ENCODE measurements at places on chromosomes 5 and 9. TPM values are rescaled to one million over a fixed set of nuclear protein-coding genes. Genes with fewer than 3 reads are reported as not detected.

Gene GABRA1
- not detected for total RNA-seq

Gene DROSHA
- total RNA-seq: 102 TPM

Gene FUT7
- 0.20 TPM for total RNA-seq

Gene ARID3C
- total RNA-seq: not detected

Gene FGD3
- 1.2 TPM for total RNA-seq

Gene S1PR3
- 2.9 TPM for total RNA-seq

Gene WDR70
- 38.1 TPM for total RNA-seq

Gene LMNB1
- total RNA-seq: 94.3 TPM

Gene RIGI
- 3.0 TPM for total RNA-seq

Gene ACTL7A
- not detected for total RNA-seq

Gene SPINK4
- not detected for total RNA-seq

Gene ELAVL2
- total RNA-seq: 384 TPM

Gene TTC39B
- total RNA-seq: 3.1 TPM

Gene TUT7
- 29.4 TPM for total RNA-seq

Gene CCDC187
- total RNA-seq: 15.8 TPM

Gene IL31RA
- total RNA-seq: not detected

Gene ADAMTS12
- 0.54 TPM for total RNA-seq

Gene HAPLN1
- total RNA-seq: 2.9 TPM

Gene WNT8A
- not detected for total RNA-seq

Gene GABRB2
- total RNA-seq: not detected

Gene BTNL9
- total RNA-seq: 37.9 TPM

Gene GPX8
- 2.7 TPM for total RNA-seq

Gene CRB2
- 6.8 TPM for total RNA-seq

Gene PDE8B
- 1.1 TPM for total RNA-seq

Gene SIGMAR1
- total RNA-seq: 44.4 TPM

Gene GBGT1
- 1.3 TPM for total RNA-seq

Gene LCN1
- not detected for total RNA-seq

Gene PCDHAC2
- 6.0 TPM for total RNA-seq

Gene KLHL3
- 5.7 TPM for total RNA-seq

Gene PLPP7
- 17.3 TPM for total RNA-seq

Gene C5orf58
- total RNA-seq: not detected

Gene ALDH1B1
- 15.3 TPM for total RNA-seq

Gene SEMA5A
- 0.51 TPM for total RNA-seq

Gene EPB41L4B
- total RNA-seq: 10.0 TPM

Gene TAS2R1
- not detected for total RNA-seq

Gene DDX4
- 0.27 TPM for total RNA-seq

Gene OTP
- 0.17 TPM for total RNA-seq

Gene PRSS3
- not detected for total RNA-seq

Gene MAMDC2
- 0.22 TPM for total RNA-seq

Gene ZNF354C
- total RNA-seq: 11.4 TPM

All from glutamatergic neuron (in vitro differentiated cells).